ENCODE measurements at places on chromosomes 2 and 18.

DNA sequence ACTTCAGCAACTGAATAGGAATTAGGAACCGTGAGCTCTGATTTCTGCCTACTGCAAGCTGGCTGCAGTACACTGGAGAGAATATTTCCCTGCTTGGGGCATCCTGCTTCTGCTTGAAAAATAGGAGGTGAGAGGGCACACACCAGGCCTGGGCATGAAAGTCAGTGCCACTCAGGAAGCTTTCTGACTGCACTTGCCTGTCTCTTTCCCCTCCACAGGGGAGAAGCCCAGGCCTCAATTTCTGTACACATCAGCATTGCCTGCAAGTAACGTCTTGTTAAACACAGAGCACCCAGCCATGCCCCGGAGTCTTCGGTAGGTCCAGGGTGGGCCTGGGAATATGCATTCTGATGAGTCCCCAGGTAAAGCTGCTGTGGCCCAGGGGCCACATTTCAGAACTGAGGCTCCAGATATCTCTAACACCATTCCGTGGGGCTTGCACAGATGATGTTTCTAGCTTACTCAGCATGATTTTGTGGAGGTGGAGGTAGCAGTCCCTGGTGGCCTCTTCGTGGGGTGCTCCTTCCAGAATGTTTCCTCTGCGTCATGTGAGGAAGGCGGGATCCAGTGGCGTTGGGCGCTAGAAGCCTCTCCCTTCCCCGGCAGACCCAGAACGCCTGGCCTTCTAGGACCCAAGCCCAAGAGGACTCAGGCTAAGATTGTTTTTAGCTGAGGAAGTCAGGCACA, 114.1 kb downstream of the ZBTB7C start:
- DNase-seq = no peak

- no peak for DNase-seq
Measured at GRCh38 chr2:96470636-96471035, 34.5 kb downstream of the NEURL3 start.

DNA sequence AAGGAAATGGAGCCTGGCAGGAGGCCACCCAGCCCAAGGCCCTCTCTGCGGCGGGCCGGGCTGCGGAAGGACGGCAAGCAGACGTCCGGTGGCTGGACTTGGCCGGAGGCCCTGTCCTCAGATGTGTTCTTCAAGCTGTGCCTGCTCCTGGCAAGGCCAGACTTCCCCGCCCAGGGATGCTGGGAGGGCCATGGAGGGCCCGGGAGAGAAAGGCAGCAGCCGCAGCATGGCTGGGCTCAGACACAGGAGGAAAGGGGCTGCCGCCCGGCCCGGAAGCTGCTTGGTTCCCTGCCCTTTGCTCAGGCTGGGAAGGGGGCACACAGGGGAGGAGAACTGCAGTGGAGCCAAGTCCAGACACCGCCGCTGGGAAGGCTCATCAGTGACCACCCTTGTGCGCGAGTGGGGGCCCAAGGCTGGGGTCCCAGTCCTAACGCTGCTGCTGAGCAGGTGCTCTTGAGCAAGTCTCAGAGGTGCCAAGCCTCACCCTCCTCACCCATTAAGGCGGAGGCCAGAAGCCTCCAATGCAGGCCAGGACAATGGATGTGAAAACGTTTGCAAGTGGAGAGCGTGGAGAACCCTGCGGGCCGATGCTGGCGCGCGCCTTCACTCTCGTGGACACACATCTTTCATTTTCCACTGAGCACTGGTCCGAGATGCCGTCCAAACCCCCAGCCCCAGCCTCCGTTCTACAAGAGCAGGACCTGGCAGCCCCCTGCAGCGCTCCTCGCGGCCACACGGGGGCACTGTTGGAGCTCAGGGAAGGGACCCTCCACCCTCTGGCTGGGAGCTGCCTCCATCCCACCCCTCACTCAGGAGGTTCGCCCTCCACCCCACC, 7.9 kb downstream of the CROCC2 start:
- no peak for DNase-seq

GRCh38 chr2:215383652-215384279, 52.1 kb downstream of the FN1 start:
- DNase-seq = no peak

DNA sequence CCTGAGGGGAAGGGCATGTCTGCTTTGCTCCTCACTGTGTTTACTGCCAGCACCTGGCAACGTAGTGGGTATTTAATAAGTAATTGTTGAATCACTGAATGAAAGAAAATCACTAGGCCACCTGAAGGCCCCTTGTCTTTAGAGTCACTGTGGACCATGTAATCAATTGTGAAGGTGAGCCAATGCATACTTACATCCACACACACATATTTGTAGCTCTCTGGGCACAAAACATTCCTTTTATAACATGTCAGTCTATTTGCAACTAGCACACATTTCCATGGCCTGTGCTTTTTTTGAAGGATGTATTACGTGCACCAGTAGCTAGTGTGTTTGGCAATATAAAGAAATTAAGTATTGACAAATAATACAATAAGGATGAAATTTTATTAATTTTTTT, 11.2 kb downstream of the ATP8B1 start:
- DNase-seq = no peak

DNA sequence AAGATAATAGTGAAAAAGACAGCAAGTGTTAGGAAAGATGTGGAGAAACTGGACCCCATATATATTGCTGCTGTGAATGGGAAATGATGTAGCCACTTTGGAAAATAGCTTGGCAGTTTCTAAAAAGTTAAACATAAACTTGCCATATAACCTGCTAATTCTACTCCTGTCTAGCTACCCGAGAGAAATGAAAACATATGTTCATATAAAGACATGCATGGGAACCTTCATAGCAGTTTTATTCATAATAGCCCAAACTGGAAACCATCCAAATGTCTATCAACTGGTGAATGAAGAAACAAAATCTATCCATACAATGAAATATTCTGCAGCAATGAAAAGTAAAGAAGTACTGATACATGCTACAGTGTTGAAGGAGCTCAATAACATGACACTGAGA, 50.4 kb upstream of the NABP1 start:
- DNase-seq = no peak

DNA sequence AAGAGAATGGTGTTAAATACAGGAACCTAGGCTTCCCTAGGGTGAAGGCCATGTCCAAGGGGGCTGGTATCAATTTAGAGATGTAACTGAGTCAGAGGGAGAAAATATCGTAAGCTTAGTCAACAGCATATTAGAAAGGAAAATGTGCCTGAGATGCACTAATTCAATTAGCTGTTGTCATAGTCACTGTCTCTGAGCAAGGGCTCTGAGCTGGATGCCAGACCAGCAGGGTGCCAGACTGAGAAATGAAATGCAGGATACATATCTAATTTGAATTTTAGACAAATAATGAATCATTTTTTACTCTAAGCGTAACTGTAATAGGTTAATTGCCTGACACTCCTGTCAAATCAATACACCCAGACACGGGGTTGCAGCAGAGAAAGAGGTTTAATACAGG, 11.4 kb upstream of the SLC35F6 start:
- DNase-seq = no peak

DNA sequence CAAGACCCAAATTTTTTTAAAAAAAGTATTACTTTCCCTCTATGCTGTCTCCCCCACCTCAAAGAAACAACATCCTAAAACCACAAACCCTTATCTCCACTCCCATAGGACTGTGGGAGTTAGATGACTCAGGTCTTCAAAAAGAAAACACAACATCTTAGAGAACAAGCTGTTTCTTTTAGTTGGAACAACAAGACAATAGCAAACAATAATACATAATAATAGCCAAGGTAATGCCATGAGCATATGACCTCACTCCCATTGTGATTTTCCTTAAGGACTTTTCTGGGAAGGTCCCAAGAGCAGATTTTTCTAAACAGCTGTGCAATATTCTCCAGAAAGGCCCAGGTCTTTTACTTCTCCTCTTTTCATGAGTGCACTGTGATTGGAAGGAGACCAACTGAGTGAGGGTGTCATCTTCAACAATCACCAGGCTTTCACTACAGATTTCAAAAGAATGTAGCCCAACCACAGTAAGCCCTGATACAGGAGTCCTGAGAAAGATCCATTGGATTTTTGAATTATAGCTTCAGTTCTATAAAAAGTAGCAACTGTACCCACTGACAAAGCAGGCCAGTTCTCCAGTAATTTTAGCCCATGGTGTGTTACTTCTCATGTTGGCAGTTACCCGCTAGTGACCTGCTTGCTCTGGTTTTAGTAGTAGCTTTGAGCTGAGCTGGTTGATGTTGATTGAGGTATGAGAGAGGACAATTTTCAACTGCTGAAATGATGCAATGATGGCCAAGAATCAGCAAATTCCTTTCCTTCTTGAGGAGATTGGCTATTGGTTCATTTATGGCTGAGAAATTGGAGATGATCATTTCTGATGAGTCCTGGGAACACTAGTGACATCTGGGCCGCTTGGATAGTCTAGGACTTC, 144.5 kb upstream of the TCF4 start:
- DNase-seq = peak; percentile 36

GRCh38 chr18:9354256-9354655, 19.7 kb downstream of the TWSG1 start:
- DNase-seq = no peak

- no peak for DNase-seq
Measured at GRCh38 chr2:170481201-170481600, 233.9 kb upstream of the SP5 start.

GRCh38 chr2:207683438-207683837, 28.0 kb upstream of the CCNYL1 start:
- no peak for DNase-seq

GRCh38 chr2:96336104-96336775, 674 bp downstream of the NCAPH start:
- no peak for DNase-seq

DNA sequence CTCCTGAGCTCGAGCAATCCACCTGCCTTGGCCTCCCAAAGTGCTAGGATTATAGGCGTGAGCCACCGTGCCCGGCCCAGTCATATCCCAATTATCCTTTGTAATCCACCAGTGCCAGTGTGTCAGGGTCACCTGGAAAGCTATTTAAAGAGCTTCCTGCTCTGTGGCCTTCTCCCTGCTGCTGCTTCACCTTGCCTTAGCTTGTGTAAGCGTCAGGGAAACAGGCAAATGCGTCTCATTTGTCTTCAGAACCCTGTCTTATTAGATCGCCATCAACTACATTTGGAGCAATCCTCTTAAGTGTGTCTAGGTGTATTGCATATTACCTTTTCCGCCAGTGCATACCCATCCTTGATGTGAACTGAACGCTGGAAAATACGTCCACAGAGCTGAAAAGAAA, 10.2 kb downstream of the KIF5C start:
- DNase-seq = no peak

- no peak for DNase-seq
Measured at GRCh38 chr2:168060986-168061750, 186.2 kb downstream of the STK39 start.

- no peak for DNase-seq
Measured at GRCh38 chr18:55751476-55751875, 163.5 kb upstream of the TCF4 start.

DNA sequence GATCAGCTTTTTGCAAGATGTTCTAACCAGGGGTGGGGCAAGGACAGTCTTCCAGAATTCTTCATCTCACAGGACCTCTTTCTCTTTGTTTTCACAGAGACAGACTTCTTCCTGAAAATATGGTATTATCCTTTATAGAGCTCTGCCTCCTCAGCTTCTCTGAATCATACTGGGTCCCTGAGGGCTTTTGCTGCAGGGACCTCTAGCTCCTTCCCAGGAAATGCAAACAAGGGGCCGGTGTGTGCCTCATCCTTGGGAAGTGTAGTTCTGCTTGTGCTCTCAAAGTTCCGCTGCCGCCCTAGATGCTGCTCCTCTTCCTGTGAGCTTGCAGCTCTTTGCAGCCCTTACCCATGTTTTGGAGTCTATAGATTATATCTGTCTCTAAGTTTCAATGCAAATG, 99.5 kb upstream of the NPAS2 start:
- no peak for DNase-seq

DNA sequence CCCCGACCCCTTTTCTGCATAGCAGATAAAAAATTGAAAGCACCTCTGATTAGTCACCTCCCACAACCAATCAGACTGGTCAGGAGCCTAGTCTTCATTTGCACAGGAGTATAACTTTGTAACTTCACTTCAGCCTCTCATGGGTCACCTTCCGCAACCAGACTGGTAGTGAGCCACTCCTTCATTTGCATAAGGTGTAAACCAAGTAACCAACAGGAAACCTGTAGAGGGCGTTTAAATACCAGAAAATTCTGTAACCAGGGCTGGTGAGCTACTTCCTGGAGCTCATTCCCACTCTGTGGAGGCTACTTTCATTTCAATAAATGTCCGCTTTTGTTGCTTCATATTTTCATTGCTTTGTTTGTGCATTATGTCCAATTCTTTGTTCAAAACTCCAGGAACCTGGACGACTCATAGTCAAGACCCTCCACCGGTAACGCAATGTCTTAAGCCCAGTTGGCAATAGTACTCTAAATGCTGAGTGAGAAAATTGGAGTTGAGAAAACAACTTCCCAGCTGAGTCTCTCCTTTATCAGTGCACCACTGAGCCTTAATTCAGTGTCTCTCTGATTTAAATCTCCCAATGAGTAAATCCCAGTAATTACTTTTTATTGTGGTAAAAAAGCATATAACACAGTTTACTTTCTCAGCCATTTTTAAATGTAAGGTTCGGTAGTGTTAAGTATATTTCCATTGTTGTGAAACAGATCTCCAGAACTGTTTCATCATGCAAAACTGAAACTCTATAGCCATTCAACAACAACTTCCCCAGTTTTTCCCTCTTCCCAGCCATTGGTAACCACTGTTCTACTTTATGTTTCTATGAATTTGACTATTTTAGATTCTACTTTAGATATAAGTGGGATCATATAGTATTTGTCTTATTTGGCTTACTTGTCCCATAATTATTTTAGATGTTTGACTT, 392.7 kb upstream of the SLC8A1 start:
- no peak for DNase-seq

- no peak for DNase-seq
Measured at GRCh38 chr18:74841248-74841647, 243.6 kb downstream of the ZNF407 start.

DNA sequence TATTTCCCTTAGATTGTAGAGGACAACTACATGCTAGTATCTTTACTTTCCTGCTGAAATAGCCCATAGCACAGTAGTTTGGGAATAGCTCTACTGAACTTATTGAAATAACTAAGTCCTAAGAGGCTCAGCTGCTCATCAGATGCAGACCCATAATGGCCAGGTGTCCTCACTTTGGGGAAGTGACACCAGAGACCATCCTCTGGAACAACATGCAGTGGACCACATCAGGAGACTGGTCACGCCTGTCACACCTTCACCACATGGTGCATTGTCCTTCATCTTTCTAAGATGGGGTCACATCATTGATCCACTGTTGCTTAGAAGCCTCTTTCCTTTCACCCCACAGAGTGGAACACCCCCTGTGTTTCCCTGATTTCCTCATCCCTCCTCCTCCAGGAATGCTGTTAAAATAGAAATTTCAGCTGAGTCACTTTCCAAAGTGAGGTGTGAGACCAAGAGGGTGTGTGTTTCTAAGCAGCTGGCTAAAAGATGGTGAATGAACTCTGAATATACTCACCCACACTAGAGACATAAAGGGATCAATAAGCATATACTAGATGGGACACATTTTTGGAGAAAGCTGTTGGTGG, 215.2 kb upstream of the LRRTM1 start:
- DNase-seq = no peak

GRCh38 chr2:118496870-118497611, 350.4 kb downstream of the EN1 start:
- no peak for DNase-seq

- DNase-seq = no peak
Measured at GRCh38 chr2:42838133-42838532, 45.8 kb upstream of the HAAO start.
